ENCODE measurements at places on chromosomes 5 and 9.

DNA sequence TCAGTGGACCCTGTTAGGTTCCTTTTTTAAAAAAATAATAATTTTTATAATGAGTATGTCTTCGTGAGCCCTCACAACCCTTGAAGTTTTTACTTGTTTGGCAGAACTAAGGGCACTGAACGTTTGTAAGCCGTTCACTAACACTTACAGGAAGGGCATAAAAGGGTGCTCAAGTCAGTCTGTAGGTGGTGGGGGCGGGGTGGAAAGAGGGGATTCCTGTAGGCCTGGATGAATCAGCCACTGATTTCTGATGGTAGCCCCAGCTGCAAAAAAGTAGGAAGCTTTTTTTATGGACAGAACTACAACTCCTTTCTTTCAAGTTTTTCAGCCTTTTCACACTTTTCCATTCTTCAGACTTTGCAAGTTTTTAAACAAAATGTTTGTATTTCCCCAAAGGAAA is 35.8 kb downstream of the PIK3R1 start:
- DNase-seq: peak; percentile 28

GRCh38 chr5:148385094-148385493 is 1.3 kb downstream of the FBXO38 start:
- DNase-seq: no peak

- no peak for DNase-seq
Measured at GRCh38 chr5:138983984-138984383, 108.8 kb upstream of the LRRTM2 start.

GRCh38 chr9:124820698-124821623 is 32.3 kb upstream of the WDR38 start:
- no peak for DNase-seq

All from activated CD8-positive, alpha-beta memory T cell treated with anti-CD3 and anti-CD28 coated beads for 1 hour (primary cell).